ENCODE measurements at places on chromosomes 6 and 20.

- DNase-seq, result no peak
Measured at GRCh38 chr20:51423290-51423667, 119.2 kb downstream of the NFATC2 start.

DNA sequence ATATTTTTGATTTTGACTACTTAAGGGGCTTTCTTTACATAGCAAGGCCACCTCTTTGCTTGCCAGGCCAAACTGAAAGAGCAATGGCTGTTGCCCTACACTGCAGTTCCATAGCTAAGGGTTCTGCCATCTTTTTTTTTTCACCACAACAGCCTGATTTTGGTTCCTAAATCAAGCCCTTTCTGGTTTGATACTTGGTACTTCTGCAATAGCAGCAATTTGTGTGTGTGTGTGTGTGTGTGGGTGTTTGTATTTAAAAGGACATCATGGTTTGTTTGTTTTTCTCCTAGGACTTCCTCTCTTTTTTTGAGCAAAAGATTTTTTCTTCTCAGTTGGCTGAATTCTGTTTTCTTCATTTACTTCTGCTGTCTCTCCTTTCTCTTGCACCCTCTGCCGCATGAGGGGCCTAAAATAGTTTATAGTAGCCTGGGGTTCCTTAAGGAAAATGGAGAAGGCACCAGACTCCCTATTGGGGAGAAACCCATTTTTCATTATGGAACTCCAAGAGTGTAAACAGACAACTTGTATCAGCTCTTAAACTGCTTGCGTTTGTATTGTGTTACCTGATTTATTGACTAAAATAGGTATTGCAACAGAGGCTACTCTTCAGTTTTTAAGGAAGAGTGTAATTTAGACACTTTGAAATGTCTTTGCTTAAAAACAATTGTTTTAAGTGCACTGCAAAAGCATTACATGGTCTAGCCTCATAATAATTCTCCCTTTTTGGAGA, 12.2 kb upstream of the GCLC start:
- no peak for DNase-seq

- DNase-seq, result no peak
Measured at GRCh38 chr20:57341663-57342062, 9.4 kb upstream of the RAE1 start.

DNA sequence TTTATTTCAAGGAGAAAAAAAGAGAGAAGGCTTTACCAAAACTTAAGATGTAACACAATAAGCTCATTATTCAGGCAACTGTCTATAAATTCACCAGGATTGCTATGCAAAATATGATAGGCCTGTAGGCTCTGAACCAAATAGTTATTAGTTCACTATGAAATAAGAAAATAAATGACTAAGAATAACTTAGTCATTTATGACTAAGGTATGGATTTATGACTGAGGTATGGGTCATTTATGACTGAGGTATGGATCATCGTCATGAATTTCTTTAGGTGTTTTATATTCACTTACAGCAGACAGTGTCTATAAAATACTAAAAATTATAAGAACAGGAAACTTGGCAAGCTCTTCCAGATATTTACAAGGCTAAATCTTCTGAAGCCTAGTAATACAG, 52.1 kb upstream of the SNX9 start:
- no peak for DNase-seq

DNA sequence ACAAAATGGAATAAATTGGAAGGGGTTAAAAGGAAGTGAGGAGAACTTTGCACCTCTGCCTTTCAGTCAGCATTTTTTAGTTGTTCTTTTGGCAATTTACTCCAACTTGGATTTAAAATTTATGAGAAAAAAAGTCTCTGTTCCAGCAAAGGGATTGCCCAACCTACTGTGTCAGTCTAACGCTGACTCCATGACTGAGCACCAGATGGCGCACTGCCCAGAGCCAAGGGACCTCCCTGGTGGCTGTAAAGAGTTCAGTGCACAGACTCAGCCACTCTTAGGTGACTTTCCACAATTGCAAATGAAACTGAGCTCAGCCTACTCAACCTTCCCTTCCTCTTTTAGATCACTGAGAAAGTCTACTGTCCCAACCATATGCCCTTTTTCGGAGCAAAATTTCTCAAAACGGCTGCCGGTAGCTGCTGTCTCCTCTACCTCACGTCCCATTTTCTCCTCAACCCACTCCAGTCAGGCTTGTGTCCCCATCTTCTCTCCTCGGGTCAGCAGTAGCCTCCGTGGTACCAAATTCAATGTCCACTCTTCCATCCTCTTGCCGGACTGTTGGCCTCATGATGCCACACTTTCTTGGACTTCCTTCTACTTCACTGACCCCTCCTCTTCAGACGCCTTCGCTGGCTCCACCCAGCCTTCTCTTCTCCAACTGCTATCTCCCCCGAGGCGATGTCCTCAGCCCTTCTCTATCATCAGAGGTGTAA, 38.7 kb downstream of the GSTA2 start:
- DNase-seq, result no peak

DNA sequence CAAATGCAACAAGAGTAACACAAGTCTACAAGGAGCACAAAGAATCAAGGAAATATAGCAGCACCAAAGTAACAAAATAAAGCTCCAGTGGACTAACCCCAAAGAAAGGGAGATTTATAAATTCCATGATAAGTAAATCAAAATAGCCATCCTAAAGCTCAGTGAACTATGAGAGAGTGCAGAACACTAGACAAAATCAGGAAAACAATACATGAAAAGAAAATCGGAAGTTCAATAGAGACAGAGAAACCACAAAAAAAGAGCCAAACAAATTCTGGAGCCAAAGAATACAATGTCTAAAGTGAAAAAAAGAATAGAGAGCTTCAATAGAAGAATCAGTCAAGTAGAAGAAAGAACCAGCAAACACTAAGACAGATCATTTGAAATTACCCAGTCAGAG, 247.3 kb upstream of the TENT5A start:
- DNase-seq, result no peak

DNA sequence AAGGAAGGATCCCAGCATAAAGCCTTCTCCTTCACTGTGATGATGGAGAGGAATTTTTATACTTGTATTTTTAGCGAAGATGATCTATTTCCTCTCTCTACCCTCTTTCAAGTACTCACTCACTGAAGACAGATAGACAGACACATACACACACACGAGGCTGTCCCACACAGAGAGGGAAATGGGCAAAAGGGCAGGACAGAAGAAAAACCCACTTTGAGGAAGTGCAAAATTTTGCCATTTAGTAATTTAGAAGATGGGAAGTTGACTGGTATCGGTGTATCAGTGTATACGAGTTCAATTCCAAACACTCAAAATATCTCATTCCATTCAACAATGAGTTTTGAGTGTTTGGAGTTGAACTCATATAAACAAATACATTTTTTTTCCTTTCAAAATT, 30.9 kb downstream of the HEBP2 start:
- DNase-seq, result no peak

GRCh38 chr20:48897305-48898010, 24.1 kb upstream of the ARFGEF2 start:
- DNase-seq, result no peak

DNA sequence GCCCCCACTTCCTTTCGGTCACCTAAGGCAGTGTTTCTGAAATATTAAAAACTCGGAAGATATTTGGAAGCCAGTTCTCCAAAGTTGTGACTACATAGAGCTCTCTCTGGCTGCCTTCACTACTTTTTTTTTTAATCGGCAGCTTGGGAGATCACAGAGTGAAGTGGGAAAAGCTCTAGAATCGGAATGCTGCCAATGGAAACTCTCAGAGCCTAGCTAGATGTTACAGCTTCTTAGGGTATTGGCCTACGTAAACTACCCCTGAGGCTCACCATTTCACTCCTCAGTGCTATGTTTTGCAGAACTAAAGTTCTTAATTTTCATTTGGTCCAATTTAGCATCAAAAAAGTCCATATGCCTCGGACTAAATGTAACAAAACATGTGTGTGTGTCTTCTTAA, 14.5 kb downstream of the SERPINB1 start:
- no peak for DNase-seq

DNA sequence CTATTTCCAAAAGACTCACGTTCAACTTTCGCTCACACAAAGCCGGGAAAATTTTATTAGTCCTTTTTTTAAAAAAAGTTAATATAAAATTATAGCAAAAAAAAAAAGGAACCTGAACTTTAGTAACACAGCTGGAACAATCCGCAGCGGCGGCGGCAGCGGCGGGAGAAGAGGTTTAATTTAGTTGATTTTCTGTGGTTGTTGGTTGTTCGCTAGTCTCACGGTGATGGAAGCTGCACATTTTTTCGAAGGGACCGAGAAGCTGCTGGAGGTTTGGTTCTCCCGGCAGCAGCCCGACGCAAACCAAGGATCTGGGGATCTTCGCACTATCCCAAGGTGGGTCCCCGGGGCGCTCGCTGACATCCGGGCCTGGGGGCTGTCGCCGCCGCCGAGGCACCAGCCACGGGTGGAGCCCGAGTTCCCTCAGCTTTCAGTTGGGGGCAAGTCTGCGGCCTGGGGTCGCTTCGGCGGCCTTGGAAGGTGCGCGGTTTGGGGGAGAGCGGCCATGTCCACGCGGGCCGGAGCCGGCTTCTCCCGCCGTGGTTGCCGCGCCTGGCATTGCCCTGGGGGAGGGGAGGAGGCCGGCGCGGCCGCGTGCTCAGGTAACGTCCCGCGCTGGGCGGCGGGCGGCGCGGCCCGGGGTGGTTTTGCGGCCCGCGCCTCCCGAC, 429 bp downstream of the AMD1 start:
- no peak for DNase-seq

GRCh38 chr6:76697585-76697984, 625.1 kb upstream of the IMPG1 start:
- no peak for DNase-seq

GRCh38 chr6:65161661-65162060, 545.4 kb downstream of the EYS start:
- no peak for DNase-seq

DNA sequence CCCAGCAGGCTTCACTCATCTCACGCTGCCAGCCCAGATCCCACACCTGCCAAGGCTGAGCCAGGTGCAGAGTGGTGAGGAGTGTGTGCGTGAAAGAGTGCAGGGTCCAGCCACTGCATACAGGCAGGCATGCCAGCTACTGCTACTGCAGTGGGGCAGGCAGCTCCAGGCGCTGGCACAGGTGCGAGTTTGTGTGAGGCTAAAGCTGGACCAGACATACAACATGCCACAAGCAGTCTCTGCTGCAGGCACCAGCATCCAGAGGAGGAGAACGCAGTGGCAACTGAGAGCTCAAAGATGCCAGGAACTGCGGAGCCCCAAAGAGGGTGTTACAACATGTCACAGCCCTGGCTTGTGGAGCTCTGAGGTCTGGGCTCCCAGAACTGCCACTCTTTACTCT, 149.8 kb downstream of the EYS start:
- DNase-seq, result no peak

DNA sequence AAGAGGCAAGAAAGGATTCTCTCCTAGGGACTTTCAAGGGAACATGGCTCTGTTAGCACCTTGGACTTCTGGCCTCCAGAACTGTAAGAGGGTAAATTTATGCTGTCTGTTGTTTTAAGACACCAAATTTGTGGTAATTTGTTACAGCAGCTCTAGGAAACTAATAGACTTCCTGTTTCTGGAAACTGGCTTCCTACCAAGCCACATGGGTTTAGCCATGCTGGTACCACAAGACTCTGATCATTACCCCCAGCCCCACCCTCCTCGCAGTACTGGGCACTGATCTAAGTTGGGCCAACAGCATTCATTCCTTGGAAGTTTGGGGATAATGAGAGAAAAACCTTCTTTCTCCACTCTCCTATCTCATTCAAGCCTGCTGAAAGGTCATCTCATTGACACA, 109.5 kb upstream of the SMLR1 start:
- no peak for DNase-seq

- DNase-seq, result no peak
Measured at GRCh38 chr6:150349546-150349945, 19.3 kb upstream of the IYD start.

- peak; percentile 0 for DNase-seq
Measured at GRCh38 chr6:132713352-132714134, at the start of gene VNN1. Gene VNN1, minus strand, starts transcription at chr6:132714055. Its CDS starts 20 bp downstream, at chr6:132714035.

DNA sequence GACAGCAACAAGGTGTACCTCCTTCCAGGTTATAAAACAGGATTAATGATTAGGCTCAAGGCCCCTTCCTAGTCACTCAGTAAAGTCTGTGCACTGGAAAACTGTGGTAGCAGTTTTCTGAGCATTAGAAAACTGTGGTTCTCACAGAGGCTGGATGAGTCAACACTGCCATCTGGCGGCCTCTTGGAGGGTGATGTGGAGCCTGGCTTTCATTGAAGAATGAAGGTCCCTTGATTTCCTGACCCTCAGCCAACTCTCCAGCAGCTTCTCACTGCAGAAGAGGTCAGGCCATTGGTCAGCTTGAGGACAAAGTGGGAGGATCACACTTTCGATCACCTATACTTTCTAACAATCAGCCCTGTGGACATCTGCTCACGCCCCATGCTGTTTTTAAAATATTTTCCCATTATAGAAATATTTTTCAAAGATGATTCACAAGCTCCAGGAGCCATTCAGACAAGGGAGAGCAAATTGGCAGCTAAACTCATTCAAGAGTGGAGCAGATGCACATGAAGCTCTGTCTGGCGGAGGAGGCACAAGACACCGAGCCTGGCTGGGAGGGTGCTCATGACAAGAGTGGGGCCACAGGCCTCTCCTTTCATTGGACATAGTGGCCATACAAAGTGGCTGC, 23.2 kb downstream of the PSMB1 start:
- peak; percentile 85 for DNase-seq

GRCh38 chr6:112061605-112062004, 7.7 kb downstream of the CCN6 start:
- DNase-seq, result no peak

DNA sequence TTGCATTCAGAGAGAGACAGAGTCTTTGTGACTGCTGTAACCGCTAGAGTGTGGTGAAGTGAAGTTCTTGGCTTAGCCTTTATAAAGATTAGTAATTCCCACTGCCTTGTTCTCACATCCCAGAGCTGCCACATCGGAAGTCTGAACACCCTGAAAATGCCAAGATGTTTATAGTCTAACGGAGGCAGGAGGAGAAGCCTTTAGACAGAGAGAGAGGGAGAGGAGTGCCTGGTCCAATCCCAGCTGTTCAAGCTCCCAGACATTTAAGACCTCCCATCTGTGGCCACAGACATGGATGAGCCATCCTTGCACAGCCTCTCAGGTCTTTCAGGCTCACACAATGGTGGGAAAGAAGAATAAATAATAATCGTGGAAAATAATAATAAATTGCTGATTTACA, 1422.8 kb upstream of the EYS start:
- no peak for DNase-seq

Data from substantia nigra (tissue), 51 donors.